ENCODE measurements at places on chromosomes 6 and 20.

- DNase-seq, result no peak
These were observed 196.6 kb downstream of the UST start for GRCh38 chr6:148943451-148943850.

DNA sequence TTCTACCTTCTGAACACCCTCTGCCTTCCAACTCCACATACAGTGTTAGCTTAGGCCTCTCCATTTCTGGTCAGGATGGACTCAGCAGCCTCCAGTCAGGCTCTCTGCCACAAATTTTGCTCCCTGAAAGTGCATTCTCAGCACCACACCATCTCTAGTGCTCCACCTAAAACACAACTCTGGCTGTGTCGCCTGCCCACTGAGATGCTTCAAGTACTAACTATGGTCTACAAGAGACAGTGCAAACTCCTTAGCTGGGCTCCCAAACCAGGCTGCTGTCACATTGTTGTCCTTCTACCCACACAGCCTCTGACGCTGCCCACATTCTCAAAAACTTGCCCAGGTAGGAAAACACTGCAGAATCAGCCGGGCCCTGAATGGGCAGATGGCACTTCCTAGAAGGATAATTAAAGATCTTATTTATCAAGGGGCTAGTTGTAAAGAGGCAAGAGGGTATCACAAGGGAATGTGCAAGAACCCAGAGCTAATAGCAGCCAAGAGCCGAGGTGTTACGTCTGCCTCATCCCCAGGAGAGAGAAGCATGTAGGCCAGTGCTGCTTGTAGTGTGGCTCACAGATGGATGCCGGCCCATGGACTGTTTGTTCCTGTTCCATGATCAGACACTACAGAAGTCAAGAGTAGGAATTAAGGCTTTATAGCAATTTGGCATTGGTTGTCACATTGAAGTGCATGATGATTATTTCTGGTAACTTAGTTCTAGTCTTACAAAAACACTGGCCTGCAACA, 189.7 kb downstream of the LRFN2 start:
- no peak for DNase-seq

DNA sequence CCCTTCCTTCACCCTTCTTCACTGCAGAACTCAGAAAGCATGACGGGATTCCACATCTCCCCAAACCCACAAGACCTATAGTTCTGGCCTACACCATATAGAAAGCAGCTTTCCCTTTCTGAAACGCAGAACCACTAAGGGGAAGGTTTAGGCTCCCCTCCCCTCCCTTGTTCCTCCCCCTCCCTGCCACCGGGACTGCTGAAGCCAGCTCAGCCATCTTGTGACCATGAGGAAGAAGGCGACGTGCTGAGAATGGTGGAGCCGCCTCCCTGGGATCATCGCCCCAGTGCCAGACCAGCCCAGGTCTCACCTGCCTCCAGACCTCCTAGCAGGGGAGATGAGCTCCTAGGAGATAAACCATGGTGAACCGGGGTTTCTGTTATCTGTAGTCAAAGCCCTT, 19.6 kb downstream of the SERPINB6 start:
- no peak for DNase-seq

DNA sequence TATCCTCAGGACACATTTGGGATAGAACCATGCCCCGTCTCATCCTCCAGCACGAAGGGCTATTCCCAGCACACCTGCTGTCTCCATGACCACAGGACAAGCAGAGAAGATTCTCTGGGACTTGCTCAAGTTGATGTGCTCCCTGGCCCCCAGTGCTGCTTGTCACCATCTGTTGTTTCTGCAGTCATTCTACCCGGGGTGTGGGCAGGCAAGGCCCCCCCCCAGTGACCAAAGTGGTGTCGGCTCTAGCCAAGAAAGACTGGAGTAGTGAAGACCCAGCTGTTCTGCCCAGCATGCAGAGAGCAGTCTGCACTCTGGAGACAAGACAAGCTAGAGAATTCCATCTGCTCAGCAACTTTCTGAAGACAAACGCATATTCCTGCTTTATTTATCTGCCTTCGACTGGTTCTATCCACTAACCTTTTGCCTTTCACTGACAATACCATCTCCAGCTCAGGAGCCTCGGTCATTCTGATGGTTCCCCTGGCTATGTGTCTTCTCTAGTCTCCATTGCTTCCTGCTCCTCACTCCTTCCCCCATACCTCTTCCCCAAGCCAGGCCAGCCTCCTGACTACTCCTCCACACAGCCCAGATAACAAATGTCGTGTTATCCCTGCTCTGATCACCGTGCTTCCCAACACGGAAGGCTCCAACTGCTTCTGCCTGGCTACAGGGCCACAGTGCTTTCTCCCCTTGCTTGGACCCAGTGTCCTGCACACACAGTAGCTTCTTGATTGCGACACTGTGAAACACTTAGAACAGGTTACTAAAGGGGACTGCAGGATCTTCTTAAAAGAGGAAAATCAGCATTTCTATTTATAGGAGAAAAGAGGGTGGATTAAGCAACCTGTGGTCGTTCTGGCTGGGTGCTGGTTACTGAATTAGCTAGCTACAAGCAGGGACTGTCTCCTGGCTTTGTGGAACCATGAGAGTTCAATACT, 86.7 kb upstream of the EMILIN3 start:
- no peak for DNase-seq

GRCh38 chr20:20843982-20844381, 131.5 kb upstream of the RALGAPA2 start:
- DNase-seq, result no peak

GRCh38 chr6:154457046-154457713, 53.3 kb downstream of the CNKSR3 start:
- DNase-seq, result no peak

GRCh38 chr20:36663031-36663430, 17.0 kb upstream of the SLA2 start:
- DNase-seq, result no peak

DNA sequence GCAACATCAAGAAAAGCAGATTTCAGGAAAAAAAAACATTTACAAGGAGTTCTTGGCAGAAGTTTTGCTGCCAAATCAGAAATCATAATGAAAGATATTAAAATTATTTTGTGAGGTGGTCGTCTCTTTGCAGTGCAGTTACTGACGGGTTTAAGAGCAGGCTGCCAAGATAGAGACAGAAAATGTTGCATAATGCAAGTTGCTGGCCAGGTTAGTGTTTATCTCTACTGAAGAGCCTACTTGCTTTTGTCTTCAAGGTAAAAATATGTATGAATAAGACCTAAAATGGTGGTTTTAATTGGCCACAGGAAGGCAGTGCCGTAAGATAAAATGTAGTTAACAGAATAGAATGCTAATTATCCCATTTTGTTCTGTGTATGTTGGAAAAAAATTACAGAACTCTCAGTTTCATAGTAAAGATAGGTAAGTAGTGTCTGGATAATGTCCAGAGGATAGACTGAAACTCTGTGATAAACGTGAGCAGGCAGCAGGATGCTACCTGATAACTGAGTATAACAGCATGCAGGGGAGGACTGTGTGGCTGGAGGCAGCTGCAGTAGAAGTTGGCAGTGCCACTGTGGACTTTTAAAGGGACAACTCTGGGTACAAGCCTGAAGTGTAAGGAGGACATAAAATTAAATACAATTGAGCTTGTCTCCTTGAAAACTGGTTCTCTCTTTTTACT, 13.9 kb downstream of the FOXO3 start:
- no peak for DNase-seq

DNA sequence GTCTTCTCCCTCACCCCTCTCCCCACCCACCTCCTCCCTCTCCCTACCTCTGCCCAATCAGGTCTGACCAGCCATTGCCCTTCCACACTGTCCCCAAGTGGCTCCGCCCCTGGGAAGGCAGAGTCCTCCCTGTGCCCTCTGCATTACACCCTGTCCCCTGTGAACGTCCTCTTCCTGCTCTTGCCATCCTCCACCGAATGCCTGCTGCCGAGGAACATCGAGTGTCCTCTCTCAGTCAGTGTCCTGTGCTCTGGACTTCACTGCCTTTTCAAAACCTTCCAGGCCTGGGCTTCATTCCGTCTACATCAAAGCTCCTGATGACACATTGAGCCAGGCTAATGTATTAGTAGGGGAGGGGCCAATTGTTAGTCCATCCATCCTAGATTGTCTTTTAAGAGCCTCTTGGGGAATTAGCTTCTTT, 3.3 kb upstream of the PACSIN1 start:
- no peak for DNase-seq

All from activated CD4-positive, alpha-beta memory T cell treated with anti-CD3 and anti-CD28 coated beads for 36 hours (primary cell).